DMS53 (cell line): ENCODE measurements at places on chromosomes 2 and 18.
A peak's percentile ranks its signal among the peaks of the same experiment; 100 is the strongest.

GRCh38 chr2:100418406-100418962, 1.0 kb upstream of the CHST10 start:
- DNase-seq = no peak

DNA sequence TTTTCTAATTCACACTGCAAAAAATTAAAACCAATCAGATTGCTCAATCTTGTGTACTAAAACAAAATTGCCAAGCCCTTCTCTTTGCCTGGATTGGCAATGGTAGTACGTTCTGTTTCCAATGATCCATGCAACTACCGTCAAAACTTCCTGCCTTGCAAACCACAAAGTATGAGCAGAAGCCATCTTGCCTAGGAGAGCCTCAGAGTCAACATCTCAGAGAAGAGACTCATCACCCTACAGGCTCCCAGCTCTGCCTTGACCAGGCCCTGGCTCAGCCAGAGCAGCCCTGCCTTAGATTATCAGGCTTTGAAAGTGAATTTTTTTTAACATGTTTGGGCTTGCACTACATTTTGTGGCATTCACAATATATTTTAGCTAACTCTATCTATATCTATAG, 574.1 kb downstream of the SATB2 start:
- no peak for DNase-seq

DNA sequence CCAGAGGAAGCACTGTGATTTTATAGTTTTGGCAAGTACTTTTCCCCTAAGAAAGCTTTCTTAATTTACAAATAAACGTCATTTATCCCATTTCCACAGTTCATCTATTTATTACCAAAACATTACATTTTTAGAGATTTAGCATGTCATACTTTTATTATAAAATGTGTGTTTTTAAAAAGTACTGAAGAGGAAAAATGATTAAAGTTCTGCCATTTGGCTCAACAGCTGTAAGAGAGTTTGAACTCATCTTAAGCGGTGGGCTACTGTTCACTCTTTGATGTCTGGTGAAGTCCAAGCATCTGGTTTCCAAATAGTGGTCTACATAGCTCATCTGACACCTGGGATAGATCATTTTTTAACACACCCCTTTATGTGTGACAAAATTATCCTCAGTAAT, 51.3 kb upstream of the TANC1 start:
- no peak for DNase-seq

DNA sequence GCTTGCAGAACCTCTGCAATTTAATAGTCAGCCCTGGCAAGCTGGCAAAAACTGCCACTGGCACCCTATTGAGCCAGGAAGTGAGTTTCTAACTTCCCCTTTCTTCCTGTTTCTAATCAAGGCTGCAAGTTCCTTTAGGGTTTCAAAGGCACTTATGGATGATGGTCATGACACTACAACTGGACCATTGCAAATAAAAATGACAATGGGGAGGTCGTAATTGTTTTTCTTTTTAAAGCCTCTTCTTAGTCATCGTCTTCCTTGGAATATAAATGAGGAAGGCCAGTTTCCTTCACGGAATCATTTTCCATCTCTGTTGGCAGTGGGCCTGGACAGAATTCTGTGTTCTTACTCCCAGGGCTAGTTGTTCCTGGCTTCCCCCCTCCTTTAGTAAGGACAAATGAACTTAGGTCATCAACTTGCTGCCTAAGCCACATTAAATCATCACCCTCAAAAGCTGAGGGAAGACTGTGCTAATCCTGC, 35.8 kb downstream of the SH3RF3 start:
- no peak for DNase-seq

- DNase-seq = no peak
Observed at GRCh38 chr2:179788104-179788503, 73.3 kb downstream of the ZNF385B start.

DNA sequence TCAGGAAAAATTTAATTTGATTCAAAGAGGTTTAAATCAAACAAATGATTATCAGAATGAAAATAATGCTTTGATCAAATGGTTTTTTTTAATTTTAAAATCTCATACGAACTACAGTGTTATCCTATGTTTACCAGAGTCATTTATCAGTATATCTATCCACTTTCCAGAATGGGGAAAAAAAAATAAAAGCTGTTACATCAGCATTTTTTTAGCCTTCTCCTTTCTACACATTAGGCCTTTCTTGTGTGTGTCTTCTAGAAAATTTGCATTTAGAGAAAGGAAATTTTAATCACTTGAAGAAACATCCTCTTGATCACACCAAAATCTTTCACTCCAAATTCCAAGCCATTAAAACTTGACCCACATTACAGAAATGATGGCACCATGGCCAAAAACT, 608.9 kb upstream of the ID2 start:
- DNase-seq = no peak

GRCh38 chr2:42048299-42049220, 739 bp downstream of the PKDCC start:
- DNase-seq = peak; percentile 49

- DNase-seq = no peak
Observed at GRCh38 chr2:235658351-235659174, 164.7 kb downstream of the AGAP1 start.

GRCh38 chr2:25323042-25323514, 18.6 kb downstream of the DNMT3A start:
- no peak for DNase-seq

DNA sequence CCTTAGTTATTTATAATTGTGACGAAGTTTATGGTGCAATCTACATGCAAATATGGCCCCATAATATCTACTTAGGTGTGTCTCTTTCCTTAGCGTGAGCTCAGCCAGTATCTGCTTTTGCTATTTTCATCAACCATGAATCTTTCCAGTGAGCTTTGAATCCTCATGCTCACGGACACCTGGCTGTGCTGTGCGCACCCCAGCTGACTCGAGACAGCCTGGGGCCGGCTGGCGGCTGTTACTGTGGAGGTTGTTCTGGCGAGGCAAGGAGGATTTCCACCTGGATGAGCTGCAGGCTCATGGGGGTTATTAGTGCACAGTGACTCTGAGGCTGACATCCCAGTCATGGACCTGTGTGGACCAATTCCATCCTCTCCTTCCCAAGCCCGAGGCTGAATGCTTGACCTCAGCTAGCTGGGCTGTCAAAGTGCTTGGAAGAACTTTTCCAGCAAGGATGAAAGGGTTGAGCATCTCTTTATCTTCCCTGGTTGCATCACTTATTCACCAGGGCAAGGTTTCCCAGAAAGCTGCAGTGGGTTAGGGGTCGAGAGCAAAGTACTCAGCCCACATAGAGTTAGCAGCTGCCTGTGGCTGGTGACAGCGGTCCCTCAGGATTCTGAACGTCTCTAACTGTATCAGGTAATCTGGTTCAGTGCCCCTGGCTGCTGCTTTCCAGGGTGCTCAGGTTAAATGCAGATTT, 141.7 kb downstream of the ARL4C start:
- DNase-seq = no peak

DNA sequence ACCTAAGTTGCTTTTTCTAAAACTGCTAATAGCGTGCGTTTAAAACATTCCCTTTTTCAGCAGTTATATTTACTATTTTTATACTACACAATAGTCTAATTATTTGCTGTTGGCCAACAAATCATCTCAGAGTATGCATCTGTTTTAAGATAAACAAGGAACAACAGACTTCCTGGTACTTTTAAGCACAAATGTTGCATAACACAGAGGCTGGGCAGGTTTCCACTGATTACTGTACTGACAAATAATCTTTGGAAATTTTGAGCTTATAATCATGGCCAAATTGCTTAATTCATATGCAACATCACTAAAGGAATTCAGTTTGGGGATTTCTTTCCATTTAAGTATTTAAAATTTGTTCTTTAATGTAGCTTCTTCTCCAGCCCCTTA, 737.4 kb upstream of the SALL3 start:
- no peak for DNase-seq

GRCh38 chr2:37389989-37390765, 45.7 kb downstream of the QPCT start:
- peak; percentile 95 for DNase-seq

- no peak for DNase-seq
Observed at GRCh38 chr2:107543793-107544192, 282.9 kb upstream of the RGPD4 start.

DNA sequence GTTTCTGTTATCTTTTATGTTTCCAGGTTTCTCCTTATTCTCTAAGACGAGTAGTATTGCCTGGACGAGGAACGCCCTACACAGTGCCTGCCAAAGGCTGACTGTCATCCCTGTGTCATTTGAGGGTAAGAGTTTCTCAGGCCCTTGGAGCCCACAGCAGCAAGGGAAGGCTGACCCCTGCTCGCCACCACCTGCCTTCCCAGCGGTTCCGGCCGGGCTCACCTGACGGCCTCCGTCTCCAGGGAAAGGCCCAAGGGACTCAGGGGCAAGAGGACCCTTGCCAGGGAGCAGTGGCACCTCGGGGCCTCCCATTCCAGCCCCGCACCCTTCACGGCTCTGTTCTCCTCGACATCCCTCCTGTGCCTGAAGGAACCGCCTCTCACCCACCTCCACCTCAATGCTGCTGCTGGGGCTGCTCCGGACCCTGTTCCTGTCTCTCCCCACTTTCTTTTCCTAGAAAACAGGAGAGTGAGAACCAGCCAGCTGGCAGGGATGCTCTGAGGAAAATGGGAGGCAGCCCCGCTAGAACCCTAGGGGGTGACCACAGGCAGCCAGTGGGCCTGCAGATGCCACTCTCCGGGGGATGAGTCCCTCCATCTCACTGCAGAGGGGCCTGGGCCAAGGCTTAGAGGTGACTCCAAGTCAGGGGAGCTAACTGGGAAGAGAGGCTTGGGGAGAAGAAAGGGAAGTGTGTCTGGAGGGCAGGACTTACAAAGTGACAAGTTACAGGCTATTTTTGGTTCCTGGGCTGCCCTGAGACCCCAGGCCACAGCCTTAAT, 1.9 kb downstream of the LIMS2 start:
- no peak for DNase-seq

DNA sequence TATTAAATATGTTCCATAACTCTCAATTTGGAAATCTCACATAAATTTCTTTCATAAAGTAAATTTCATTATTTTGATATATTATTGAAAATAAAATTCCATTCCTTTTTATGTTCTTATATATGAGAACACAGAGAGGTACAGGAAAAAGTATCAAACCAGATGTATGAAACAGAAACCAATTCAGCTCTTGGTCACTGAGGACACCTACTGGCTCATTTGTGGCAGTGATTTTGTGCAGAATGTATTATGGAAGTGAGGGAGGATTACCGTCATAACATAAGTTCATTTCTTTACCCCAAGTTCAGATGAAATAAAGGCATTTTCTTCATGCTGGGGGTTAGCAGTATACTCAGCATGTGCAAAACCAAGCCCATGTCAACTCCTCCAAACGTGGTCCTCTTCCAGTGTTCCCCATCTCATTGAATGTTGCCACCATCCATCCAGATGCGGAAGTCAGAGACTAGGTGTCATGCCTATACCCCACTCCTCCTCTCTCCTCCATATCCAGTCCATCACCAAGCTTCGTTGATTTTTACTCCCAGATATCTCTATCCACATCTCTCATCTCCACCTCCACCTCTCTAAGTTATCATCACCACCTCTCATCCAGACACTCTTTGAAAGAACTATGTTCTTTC, 41.7 kb upstream of the MALL start:
- peak; percentile 84 for DNase-seq

DNA sequence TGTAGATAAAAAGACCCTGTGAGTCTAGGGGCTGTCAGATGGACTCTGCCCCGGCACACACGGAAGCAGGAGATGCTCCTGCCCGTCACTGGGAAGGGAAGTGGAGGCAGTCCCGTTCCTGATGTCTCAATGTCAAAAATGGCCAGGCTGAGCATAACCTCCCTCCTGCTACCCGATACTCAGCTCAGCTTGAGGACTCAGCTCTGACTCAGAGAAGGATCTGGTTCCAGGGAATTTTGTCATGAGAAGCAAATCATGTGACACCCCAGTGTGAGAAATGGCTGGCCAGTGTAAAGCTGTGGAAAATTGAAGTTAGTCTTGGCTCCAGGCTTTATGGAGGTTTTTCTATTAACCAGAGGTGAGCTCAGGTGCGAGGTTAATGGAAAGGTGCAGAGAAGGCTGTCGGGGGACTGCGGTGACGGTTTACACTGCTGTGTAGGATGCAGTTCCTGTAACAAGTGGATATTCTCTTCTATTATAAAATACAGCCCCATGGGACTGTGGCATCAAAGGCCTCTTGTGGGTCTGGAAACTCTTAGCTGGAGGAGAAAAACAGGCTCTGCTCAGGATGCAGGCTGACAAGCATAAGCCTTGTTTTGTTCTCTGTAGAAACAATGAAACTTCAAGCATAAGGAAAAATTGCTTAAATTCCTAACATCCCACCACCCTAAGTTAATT, 24.7 kb upstream of the AGAP1 start:
- DNase-seq = peak; percentile 94

DNA sequence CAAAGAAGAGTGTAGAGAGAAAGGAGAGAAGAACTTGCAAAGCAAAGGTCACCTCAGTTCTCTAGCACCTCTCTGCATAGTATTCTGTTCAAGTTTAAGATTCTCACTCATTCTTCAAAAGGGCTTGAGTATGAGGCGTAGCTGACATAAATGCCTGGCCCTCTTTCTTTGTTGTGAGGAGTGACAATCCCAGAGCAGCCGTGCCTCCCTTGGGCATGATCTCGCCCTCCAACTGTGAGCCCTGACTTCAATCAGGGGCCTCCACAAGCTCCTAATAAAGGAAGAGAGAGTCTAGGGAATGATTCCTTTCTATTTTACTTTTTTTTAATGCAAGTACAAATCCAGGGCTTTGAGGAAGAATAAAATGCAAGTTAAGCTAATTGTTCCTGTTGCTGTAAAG, 402.7 kb downstream of the LRP1B start:
- no peak for DNase-seq

DNA sequence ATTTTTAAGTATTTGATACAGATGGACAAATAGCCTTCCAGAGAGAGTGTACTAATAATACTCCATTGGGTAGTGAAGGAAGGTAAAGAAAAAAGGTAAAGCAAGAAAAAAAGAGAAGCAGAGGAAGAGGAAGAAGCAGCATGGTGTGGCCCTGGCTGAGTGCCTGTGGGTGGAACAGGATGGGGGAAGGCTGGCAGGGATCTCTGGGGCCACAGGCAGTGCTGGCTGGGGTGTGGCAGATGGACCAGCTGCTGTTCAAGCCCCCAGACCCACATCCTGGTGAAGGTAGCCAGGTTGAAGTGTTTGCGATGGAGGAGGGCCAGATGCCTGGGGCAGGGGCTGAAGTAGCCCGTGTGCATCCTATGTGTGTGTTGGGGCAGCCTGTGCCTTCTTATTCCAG, 79.0 kb downstream of the DYSF start:
- DNase-seq = no peak

GRCh38 chr2:61670591-61671501, 132.7 kb upstream of the XPO1 start:
- peak; percentile 36 for DNase-seq

DNA sequence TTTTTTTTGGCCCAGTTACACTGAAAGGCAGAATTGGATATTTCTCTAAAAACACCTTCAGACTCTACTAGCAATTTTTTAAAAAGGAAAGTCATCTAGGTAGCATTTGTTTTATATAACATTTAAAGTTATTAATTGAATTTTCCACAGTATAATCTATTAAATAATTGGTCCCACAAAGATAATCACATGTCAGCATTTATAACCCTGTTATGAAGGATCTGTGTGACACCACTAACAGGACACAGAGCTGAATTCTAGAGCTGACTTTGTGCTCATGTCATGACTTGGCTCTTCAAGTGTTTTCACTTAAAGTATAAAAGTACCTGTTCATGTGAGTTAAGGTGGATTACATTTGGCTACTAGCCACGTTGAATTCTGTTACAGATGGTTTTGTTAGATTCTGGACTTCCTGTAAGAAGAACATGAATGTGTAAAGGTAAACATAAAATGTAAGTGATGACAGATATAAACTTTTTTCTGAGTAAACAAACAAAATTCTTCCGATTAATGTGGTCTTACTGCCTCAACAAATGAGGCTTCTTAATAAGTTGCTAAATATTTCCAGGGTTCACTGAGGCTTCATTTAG, 69.1 kb upstream of the PROKR1 start:
- peak; percentile 11 for DNase-seq
